ENCODE measurements at places on chromosomes 3 and 15. TPM values are rescaled to one million over a fixed set of nuclear protein-coding genes. Genes with fewer than 3 reads are reported as not detected.

DNA sequence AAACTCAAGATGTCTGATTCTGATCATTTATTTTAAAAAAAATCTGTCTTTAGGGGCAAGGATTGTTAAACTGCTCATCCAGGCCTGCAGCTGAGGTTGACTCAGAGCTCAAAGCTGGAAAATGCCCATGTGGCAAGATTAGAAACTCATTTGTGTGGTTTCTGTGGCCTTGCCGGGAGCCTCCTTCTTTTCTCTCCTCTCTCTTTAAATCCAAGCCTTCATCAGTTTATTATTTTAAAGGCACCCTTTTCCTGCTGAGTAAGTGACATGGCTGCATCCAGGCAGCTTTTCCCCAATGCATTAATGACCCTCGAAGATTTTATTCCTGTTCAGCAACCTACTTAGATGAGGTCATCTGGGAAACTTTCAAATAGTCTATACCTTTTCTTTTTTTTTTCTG lies 221.3 kb upstream of the CDIN1 start:
- DNase-seq, result no peak

DNA sequence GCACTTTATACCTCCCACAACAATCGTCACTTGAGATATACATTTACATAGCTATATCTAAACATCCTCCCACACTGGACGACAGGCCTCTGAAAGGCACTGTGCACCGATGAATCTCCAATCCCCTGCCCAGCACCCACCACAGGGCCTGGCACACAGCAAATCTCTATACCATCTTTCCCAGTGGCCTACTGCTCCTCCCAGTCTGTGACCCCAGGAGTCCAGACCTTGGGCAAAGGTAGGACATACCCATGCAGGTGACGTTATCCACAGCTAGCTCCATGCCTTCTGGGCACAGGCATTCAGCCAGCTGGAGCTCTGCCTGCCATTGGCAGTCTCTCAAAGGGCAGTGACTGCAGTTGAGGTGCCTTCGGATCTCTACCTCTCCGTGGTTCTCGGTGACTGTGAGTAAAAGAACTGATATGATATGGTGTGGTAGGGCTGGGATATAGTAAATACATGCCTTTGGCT lies 5.8 kb downstream of the LTK start:
- no peak for DNase-seq

DNA sequence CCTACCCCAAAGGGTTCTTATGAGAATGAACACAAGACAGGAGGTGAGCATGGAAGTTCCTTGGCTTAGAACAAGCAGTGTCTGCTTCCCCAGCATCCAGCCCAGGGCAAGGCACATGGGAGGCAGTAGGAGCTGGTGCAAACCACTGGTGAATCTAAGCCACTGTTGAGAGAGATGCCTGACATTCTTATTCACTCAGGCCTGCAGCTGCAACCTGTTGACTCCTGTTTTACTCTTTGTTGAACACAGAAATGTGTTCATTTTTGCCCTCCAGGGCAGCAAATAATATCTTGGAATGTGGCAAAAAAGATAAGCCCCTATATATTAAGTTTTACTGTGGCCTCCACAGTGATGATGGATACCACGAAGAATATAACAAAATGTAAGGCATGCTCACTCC lies 8.9 kb upstream of the PAK6 start:
- DNase-seq, result no peak

- DNase-seq, result peak; percentile 65
Observed at GRCh38 chr3:146250449-146251382, at the start of gene PLSCR4. Gene PLSCR4, minus strand, starts transcription at chr3:146251105. Its CDS starts 29,034 bp downstream, at chr3:146222071.

- DNase-seq, result no peak
Observed at GRCh38 chr3:188948281-188948996, 223.3 kb upstream of the TPRG1 start.

- DNase-seq, result no peak
Observed at GRCh38 chr15:46525984-46526725, 891.3 kb downstream of the SQOR start.

DNA sequence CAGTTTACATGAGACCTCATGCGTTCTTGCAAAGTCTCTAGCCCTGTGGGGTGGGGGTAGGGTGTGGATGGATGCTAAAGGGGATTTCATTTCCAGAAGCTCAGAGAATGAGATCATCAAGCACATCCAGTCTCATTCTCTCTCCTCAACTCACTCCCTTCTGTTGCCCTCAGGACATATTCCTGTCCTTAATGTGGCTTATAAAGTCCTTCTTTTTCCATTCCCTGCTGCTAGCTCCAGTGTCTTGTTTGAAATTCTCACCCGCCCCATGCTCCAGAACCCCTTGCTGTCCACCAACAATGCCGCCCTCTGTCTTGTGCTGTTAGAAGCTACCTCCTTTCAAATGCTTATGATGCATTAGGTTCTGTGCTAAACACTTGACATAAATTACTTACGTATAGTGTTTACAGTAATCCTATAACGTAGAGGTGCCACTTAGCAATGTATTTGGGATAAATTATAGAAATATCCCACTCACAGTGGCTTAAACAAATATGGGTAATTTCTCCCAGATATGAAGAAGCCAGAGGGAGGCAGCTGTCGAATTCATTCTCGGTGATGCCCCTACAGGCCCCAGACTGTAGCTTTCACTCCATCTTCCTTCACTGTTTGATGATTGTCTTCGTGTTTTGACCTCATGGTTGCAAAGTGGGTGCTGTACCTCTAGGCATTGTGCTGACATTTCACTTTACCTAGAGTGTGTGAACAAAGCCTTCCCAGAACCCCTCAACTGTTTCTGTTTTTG lies 273.1 kb upstream of the TBL1XR1 start:
- no peak for DNase-seq

GRCh38 chr3:57064572-57064971 lies 4.1 kb downstream of the SPATA12 start:
- DNase-seq, result no peak

Gene ALDH1A2
- total RNA-seq, result 0.31 TPM

Gene CLRN1
- 0.35 TPM for total RNA-seq

Gene ADGRG7
- total RNA-seq, result not detected

Gene LRTM1
- not detected for total RNA-seq

Gene GABRG3
- 0.80 TPM for total RNA-seq

Gene ARL14
- total RNA-seq, result not detected

Gene IGSF10
- 0.86 TPM for total RNA-seq

Gene DOCK3
- 4.6 TPM for total RNA-seq
